Heart left ventricle (tissue), 16 donors: ENCODE measurements at places on chromosomes 3 and 15.

DNA sequence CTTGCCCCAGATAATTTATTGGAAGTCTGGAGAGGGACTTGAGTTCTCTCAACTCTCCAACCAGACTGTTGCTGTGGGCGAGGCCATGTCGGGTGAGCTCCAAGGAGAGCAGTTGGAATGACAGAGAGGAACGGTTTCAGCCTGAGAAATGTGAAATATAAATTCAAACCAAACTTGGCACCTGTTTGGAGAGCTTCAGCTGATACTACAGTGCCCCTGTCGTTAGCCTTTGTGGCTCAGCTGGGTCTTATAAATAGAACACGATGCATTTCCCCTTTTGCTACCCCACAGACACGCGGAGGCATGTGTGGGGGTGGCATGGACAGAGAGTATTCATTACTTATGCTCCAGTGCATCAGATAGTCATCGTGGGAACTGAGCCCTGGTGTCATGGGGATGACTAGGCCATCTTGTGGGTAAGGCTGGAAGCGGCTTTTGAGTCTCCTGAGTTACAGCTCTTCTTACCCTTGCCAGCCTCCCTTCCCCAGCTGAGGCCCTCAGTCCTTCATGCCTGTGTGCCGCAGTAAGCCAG lies 15.6 kb downstream of the SMAD3 start:
- DNase-seq: peak; percentile 41

GRCh38 chr15:49387471-49387870 lies 35.6 kb upstream of the FGF7 start:
- no peak for DNase-seq

GRCh38 chr3:178810181-178810580 lies 261.4 kb downstream of the ZMAT3 start:
- no peak for DNase-seq

DNA sequence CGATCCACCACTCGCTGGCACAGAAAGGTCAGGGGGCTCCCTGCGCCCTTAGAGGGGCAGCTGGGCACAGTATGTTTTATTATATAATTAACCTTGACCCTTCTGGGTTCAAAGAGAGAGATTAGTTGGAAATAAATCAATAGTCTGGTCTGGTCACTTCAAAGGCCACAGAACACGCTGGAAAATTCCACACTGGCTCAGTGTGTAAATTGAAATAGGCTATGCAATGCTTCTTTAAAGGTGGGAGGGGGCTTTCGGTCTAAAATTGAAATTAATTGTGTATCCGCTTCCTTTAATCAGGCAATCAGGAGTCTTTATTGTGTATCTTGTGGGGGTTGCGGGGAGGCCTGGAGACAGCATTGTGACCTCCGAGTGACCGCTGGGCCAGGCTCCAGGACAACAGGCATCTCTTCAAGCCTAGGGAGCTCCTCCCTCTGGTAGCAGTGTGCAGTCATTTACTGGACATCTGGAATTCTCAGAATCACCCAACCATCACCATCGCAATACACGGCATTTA lies 8.0 kb downstream of the RNU5B-1 start:
- peak; percentile 56 for DNase-seq

DNA sequence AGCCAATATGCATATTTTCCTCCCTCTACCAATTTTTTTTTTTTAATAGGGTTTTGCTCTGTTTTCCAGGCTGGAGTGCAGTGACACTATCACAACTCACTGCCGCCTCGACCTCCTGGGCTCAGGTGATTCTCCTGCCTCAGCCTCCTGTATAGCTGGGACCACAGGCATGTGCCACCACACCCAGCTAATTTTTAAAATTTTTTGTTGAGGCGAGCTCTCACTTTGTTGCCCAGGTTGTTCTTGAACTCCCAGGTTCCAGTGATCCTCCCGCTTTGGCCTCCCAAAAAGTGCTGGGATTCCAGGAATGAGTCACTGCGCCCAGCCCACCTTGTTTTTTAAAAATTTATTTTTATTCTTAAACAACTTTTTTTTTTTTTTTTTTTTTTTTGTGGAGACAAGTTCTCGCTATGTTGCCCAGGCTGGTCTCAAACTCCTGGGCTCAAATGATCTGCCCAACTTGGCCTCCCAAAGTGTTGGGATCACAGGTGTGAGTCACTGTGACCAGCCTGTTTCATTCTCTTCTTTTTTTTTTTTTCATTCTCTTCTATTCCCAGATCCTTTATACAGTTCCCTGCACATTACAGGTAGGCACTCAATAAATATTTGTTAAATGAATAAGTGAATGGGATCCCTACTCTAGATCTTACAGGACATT lies 40.5 kb upstream of the PIK3CB start:
- DNase-seq: no peak

DNA sequence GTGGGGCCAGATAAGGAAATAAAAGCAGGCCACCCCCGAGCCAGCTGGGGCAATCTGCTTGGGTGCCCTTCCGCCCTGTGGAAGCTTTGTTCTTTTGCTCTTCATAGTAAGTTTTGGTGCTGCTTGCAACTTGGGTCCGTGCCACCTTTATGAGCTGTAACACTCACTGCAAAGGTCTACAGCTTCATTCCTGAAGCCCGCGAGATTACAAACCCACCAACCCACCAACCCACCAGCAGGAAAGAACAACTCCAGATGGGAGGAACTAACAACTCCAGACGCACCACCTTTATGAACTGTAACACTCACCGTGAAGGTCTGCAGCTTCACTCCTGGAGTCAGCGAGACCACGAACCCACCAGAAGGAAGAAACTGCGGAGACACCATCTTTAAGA lies 84.2 kb upstream of the ARRDC4 start:
- DNase-seq: no peak

- no peak for DNase-seq
Measured at GRCh38 chr15:74906067-74906449, 593 bp downstream of the FAM219B start.

- DNase-seq: no peak
Measured at GRCh38 chr3:51044982-51045381, 340.1 kb upstream of the MANF start.
